AG08396 (cell line): ENCODE measurements at places on chromosomes 2 and 18.

DNA sequence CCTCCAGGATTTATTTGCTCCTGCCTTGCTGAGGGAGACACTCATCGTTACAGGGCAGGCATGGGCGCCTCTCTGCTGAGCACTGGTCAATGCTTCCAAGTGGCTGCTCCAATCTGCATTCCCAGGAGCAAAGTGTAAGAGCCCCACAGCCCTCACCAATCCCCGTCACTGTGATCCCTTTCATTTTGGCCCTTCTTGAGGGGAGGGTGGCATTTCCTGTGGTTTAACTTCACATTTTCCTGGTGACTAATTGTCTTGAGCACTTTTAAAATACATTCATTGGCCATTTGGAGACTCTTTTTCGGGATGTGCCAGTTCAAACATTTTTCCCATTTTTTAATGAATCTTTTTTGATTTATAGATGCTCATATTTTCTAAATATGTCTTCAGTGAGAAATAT, 33.0 kb downstream of the TPO start:
- DNase-seq = no peak

GRCh38 chr2:54999182-54999581, 51.1 kb downstream of the RTN4 start:
- DNase-seq = peak; percentile 29

DNA sequence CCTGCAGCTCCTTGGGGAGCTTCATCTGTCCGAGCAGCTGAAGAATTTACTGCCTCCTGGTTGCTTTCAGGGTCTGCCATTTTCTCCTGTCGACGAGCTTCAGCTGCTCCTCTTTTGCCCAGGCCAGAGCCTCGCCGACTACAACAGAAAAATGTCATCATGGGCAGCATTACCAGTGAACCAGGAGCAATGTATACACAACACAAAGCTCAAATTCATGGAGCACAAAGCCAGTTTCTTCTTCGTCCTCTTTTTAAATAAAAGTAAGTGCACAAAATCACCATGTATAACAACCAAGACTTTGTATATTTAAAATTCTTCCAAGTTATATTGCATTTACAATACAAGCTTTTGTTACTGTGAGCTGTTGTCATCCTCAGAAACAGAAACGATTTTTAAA, 85.0 kb downstream of the TRIP12 start:
- DNase-seq = no peak

DNA sequence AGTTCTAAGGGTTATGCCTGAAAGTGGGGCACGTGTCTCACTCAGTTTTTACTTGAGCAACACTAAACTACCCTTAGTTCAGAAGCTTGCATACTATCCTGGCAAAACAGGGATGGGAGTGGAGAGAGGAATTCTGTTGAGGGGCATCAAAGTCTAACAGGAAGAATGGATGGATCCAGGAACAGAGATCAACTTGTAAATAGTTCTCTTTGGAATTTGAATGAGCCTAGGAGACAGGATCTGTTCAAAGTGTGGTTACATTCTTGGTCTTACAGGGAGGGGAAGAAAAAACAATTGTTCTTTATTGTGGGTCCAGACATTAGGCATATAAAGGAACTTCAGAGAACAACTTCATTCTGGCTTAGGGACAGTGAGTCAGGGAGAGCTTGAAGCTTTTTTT, 560.2 kb downstream of the CNTNAP5 start:
- DNase-seq = no peak

- DNase-seq = no peak
Measured at GRCh38 chr18:13495961-13496360, 230.4 kb downstream of the FAM210A start.
